ENCODE measurements at places on chromosomes 4 and X.

GRCh38 chr4:53705151-53705764, 114.0 kb upstream of the LNX1 start:
- DNase-seq: no peak

- DNase-seq: no peak
Measured at GRCh38 chrX:84710611-84711010, 208.4 kb upstream of the HDX start.

GRCh38 chr4:186189656-186190055, 1.7 kb upstream of the CYP4V2 start:
- DNase-seq: no peak

- DNase-seq: no peak
Measured at GRCh38 chr4:37652747-37653527, 33.2 kb downstream of the RELL1 start.

DNA sequence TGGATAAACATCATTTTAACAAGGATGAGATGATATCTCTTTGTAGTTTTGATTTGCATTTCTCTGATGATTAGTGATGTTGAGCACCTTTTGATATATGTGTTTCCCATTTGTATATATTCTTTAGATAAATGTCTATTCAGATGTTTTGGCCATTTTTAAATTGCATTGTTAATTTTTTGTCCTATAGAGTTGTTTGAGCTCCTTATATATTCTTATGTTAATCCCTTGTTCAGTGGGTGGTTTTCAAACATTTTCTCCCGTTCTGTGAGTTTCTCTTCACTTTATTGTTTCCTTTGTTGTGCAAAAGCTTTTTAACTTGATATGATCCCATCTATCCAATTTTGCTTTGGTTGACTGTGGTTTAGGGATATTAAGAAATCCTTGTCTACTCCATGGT, 606.0 kb downstream of the CCSER1 start:
- no peak for DNase-seq

- no peak for DNase-seq
Measured at GRCh38 chr4:46506876-46507275, 116.9 kb upstream of the GABRA2 start.

DNA sequence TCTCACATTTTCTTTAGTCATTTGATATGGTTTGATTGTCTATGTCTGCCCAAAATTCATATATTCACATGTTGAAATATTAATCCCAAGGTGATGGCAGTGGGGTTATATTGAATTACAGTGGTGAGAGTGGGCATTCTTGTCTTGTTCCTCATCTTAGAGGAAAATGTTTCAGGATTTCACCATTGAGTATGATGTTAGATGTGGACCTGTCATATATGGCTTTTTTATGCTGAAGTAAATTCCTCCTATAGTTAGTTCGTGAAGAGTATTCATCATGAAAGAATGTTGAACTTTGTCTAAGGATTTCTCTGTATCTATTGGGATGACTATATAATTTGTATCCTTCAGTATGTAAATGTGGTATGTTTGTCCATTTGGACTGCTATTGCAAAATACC, 512.3 kb upstream of the EPHA5 start:
- DNase-seq: no peak

DNA sequence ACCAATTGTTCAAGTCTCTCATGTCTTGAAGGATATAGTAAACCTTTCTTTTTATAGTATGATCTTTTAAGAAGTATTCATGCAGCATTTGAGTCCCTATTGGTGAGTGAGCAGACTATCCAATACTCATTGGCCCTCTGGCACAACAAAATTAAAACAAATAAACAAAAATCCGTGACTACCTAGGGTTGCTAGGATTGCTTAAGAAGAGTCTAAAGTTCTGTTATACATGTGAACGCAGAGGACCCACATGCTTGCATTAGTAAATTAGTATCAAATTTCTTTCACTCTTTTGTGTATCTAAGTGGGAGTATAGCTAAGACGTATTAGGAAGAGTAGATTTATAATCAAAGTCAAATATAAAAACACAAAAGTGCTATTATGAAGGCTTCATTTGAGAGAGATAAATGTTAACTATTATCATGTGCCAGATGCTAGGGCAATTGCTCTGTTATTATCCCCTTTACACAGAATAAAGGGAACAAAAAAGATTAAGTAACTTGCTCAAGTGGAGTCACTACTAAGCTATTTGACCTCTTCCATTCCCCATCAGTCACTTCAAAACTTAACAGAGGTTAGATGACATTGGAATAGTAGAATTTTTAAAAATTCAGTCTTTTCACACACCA, 29.2 kb upstream of the LARP1B start:
- DNase-seq: no peak

- no peak for DNase-seq
Measured at GRCh38 chr4:10441512-10441911, 15.7 kb downstream of the ZNF518B start.

DNA sequence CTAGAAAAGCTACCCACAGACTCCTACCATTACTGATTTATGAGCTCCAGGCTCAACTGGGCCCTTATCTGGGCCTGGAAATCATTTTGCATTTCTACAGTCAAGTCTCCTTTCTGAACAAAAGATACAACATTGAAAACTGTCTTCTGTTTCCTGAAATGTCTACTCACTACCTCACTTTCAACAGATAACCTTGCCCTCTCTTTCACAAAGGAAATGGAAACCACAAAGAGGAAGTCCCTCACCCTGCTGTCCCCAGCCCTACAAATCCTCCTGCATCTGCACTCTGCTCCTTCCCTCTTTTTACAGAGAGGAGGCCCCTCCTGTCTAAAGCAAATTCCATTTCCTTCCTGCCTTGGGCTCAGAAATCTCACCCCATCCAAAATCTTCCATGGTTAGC, 24.8 kb upstream of the CYBB start:
- DNase-seq: no peak

DNA sequence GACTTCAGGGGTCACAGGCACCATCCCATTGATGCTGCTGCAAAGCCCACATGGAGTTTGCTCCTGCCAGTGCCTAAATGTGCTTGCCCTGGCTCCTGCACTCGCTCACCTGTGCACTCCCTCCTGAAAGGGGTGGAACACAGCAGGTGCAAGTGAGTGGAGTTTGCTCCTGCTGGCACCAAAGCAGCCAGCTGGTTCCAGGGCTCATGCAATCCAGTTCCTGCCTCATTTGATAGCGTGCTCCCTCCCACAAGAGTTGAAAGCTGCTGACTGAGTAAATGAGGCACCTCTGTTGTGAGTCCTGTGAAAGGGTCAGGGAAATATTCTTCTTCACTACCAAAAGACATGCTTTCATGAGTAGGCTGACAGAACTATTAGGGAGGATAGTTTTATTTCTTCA, 30.5 kb downstream of the CXCL8 start:
- DNase-seq: no peak

DNA sequence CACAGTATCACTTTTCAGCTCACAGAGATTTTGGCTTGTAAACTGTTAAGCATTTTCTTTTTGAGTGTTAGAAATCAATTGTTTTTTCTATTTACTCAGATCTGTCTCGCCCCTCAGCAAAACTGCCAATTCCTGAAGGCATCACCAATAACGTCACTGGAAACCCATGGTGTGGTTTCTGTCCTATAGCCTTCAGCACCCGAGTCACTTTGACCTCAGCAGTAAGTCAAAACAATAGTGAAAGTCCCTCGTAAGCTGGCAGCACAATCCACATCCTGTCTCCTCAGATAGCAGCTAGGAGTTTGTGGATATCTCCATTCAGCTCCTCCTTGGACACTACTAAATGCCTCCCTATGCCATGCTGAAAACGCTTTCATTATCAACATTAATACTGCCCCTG, 1787.4 kb upstream of the ADGRL3 start:
- no peak for DNase-seq

DNA sequence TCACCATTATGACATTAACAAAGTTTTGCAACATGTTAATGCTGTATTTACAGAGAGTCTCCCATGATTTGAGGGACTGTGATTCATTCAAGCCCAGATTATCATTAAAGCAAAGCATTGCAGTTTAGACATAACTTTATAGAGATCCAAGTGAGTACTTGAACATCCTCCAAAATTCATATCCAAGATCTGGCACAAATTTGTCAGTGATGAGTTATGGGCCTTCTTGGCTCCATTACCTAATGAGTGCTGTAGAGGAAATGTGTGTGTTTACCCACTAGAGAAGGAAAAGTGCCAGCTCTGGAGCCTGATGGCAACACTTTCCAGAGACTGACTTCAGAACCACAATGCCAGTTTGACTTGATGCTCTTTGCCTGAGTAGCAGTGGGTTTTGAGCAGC, 432.3 kb downstream of the GALNTL6 start:
- DNase-seq: no peak

DNA sequence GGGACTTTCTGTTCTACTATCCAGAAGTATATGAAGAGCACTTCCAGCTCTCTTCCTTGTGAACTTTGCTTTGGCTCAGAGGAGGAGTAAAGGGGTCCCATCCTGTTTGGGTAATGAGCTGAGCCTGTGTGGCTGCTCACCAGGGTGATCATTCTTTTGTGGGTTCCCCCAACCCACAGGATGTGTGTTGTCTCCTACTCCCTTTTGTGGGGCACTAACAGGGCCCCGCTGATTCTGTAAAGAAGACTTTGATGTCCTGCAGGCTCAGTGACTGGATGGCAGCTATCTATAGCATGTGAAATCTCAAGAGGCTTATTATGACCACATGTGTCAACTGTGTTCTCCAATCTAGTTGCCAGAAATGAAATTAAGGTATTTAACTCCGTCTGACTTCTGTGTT, 40.8 kb downstream of the ZNF518B start:
- no peak for DNase-seq

DNA sequence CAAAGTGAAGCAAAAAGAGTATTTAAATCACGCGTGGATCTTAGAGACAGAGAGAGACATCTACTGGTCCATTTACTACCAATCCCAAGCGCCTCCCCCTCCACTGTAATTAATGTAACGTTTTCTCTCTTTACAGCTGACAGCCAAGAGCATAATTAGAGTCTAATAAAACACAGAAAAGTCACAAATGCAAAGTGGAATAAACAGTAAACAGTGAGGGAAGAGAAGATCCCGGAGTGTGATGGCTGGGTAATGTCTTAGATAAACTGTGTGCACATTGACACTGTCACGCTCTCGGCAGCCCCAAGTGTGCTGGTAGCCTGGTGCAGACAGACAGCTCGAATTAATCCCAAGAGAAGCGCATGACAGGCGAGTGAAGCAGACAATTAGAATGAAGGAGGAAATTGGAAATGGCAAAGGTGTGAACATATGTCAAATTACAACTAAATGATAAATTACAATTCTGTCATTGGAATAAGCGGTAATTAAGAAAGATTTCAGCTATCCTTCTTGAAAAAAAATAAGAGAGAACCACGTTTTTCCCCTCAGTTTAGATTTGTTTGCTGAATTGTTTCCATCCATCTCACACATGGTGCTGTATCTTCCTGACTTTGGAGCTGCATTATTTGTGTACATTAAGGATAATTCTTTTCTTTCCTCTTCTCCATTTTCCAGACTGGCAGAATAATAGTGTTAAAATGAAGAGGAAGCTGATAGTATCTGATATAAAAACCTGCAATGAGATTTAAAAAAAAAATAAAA, 100.1 kb downstream of the CXXC4 start:
- peak; percentile 89 for DNase-seq

DNA sequence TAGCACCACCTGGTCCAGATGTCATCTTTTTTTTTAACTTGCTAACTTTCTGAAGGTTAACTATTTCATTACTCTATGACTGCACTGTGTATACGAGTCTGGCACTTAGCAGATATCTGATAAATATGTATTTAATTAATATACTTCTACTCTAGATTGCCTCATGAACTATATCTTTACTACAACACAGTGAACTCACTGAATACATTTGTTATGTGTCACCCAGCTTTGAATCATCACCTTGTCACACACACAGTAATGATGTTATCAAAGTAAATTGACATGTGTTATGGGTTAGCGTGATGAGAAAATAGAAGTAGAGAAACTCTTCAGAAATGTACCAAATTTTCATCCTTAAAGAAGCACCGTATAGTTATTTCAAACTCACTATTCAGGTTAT, 419.3 kb upstream of the ADGRL3 start:
- DNase-seq: no peak

GRCh38 chrX:13028871-13029636, 15.4 kb downstream of the FAM9C start:
- DNase-seq: peak; percentile 5

DNA sequence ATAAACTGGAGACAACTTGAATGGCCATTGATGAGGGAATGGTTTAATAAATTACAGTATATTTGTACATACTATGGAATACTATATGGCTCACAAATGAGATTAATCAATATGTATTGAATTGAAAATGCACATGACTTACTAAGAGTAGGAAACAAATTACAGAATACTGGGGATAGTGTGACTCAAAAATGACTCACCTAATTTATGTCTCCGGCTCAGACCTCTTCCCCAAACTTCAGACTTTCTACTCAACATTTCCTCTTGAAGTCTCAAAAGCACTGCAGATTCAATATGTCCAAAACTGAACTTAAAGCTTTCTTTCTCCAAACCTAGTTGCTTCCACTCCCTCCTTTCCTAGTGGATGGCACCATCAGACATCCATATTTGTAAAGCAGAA, 28.8 kb upstream of the GRIA3 start:
- DNase-seq: no peak

DNA sequence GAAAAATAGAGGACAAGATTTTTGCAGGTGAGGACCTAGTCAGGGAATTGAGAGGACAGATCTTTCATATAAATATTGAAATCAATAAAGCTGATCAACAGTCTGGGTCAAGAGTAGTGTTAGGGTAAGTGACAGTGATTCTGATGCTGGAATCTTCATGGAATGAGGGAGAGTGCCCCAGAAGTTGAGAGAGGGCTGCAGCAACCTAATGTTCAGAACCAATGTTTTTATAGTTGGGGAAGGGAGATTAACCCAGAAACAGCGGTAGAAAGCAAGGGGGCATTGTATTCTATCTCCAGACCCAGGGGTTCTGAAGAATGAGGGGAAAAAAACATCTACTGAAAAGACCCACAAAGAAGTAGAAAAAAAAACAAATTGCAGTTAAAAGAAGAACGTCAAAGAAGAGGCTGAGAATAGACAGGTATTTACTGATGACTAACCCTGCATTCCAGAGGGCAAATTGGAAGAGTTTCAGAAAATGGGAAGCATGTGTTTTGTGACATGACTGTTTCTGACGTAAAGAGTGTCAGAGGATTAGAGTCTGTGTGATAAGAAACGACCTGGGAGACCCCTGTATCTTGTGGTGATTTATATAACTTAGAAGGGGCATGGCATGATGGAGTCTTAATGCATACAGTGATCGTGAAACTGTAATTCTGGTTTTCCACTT, 819.6 kb upstream of the EPHA5 start:
- DNase-seq: no peak

GRCh38 chrX:13196782-13197181, 123.1 kb downstream of the ATXN3L start:
- no peak for DNase-seq

DNA sequence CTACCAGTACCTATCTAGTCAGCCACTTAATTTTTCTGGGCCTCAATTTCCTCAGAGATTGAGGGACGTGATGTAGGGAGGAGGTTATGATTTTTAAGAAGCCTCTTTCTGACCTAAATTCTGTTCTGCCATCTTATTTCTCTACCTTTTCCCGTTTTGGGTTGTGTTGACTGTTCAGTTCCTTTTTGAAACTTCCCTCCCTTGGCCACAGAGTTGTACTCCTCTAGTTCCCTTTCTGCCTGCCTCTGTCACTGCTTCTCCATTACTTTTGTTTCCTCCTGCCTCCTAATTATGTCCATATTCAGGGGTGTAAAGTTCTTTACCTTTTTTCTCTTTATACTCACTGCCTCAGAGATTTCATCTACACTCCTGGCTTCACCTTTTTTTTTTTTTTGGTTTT, 25.4 kb downstream of the CLCN5 start:
- DNase-seq: no peak

GRCh38 chrX:32472364-32472763, 739.0 kb downstream of the DMD start:
- DNase-seq: no peak

Measured in hippocampal formation (tissue), 2 donors.